ENCODE measurements at places on chromosomes 5 and 9.
A peak's percentile ranks its signal among the peaks of the same experiment; 100 is the strongest.

DNA sequence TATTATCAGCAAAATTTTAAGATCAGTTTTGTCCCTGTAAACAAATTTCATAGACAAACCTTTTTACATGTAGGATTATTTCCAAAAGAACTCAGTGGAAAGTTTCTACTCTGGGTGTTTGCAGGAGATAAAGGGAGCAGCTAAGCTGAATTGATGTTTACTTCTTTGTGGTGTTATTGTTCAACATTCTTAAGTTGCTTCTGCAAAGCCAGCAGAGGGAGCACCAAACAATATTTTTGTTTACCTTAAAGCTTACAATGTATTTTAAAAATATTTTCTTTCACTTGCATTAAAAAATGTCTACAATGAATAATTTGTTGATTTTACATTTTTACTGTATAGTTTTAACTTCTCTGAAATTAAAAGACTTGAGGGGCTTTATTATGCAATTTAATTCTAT lies 135.4 kb downstream of the ATG10 start:
- DNase-seq = no peak

GRCh38 chr9:132164604-132165362 lies 2.9 kb downstream of the NTNG2 start:
- no peak for DNase-seq

- no peak for DNase-seq
These were observed 2.3 kb downstream of the RXFP3 start for GRCh38 chr5:33938507-33938796.

DNA sequence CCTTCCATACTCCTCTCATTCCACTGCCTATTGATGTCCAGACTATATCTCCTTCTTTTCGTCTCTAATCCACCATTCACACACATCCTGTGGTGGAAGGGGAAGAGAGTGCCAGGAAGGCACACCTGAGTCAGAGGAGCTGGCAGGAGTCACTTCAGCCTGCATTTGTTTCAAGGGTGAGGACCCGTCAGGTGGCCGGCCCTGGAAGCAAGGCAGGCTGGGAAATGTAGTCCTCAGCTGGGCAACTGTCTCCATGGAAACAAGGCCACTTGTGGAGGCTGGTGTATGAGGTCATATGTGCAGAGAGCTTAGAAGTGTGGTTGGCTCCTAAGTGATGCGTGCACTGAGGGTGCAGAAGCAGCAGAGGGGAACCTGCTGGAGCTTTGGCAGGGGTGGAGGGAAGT lies 278.4 kb downstream of the NSG2 start:
- no peak for DNase-seq

- peak; percentile 15 for DNase-seq
These were observed 22.1 kb downstream of the TRMO start for GRCh38 chr9:97900103-97900737.

DNA sequence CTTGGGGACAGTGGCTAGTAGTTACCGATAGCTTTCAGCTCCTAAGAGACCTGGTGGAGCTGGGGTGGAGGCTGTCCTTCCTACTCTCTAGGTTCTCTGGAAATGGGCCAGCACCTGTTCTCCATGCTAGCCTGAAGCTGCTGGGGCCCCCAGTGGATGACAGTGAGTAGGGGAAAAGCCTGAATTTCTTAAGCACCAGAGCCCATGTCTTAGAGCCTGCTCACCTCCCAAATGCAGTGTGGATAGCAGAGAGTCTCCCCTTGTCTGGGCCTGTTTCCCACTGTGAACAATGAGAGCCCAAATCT lies 105.8 kb downstream of the DAB2IP start:
- no peak for DNase-seq

DNA sequence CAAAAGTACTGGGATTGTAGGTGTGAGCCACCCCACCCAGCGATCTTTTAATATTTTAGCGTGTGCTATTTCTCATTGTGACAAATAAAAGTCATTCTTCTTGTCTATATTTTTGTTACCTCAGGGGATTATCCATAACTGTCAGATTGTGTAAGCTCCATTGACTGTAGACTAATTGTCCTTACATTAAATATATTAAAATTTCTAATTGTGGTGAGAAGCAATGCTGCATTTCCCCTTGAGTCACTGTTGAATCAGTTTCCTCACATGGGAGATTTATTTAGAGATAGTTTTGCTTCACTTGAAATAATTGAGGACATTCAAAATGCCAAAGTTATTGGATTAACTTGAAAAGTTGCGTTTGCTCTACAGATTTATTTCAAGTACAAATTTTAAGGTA lies 782.4 kb upstream of the WWC1 start:
- DNase-seq = no peak

GRCh38 chr9:24608599-24608998 lies 62.9 kb upstream of the IZUMO3 start:
- no peak for DNase-seq

DNA sequence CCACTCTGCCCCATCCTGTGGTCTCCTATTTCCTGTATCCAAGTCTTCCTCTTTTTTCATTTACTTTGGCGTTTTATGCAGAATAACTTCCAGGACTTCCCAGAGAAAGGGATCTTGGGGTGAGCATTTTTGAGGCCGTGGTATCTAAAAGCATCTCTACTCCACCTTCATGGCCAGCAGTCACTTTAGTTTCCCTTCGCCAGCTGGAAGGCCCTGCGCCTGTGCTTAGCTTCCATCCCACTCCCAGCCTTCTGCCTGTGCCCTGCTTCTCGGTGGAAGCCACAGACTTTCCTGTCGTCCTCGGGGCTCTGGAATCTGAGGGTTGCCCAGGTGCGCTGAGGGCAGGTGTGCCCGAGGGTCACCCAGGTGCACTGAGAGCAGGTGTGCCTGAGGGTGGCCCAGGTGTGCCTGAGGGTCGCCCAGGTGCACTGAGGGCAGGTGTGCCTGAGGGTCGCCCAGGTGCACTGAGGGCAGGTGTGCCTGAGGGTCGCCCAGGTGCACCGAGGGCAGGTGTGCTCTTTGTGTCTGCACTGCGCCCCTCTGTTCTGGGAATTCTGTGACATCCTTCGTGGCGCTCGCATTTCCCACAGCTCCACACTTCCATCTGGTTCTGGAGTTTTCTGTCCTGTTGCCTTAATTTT lies 32.4 kb upstream of the LRRC14B start:
- no peak for DNase-seq

- no peak for DNase-seq
These were observed 48.2 kb upstream of the TLR4 start for GRCh38 chr9:117656002-117656401.

DNA sequence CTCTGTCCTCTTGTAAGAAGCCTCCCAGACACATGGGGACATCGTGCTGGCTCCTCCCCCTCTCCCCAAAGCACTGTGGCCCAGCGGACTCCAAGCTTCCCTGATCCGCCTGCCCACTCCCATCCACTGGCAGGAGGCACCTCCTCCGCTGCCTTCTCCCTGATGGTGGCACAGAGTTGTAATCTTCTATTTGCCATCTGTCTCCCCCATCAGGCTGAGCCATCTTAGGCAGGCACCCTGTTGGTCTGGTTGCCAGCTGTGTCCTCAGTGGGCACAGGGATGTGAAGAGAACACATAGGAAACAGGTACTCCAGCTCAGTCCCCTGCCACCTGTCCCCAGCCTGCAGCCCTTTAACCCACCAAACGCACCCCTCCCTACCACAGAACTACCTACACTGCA lies 5.4 kb upstream of the ZDHHC12 start:
- no peak for DNase-seq

- no peak for DNase-seq
These were observed 34.7 kb downstream of the ADAM19 start for GRCh38 chr5:157540707-157541446.

DNA sequence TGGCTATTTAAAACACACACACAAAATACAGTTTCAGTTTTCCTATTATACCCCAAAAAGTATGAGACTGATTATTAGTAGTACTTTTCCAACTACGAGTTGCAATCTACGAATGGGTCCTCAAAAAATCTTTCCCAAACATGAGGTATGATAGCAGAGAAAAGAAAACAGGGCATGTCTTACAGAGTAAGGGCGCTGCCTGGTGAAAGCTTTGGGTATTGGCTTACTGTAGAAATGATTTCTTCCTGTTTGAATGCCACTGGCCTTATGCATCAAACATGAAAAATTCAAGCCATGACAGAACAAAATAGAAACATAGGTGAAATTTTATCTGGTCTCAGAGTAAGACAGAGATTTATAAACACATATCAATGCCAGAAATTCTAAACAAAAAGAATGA lies 448.0 kb downstream of the SPOCK1 start:
- no peak for DNase-seq

GRCh38 chr9:138063785-138064184 lies 186.2 kb downstream of the CACNA1B start:
- DNase-seq = no peak

All from AG04450 (cell line).